ENCODE measurements at places on chromosomes 7 and 10. TPM values are rescaled to one million over a fixed set of nuclear protein-coding genes. Genes with fewer than 3 reads are reported as not detected.

Gene TBX20
- total RNA-seq: not detected

DNA sequence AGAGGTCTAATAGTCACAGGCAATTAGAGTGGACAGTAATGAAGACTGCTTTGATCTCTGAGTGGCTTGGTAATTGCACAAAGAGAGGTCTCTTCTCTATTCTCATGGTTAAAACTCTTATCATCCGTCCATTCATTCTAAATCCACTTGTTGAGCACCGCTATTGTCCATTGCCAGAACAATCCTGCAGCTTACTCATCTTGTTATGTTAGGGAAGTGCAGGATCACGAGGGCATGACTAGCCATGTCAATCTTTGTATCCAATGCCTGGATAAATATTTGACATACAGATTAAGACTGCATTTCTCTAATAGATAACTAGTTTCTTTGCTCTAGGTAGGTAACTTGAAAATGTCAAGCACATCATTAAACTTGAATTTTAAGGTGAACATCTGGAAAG, 14.9 kb downstream of the SFTPD start:
- H3K4me1 ChIP-seq: peaks cover 28% of the 10 kb centered on the region
- H3K27me3 ChIP-seq: peaks cover 11% of the 10 kb centered on the region
- no peaks in the 10 kb centered on the region for H3K36me3 ChIP-seq
- H3K4me3 ChIP-seq: no peak overlapping the region
- peak overlapping the region; percentile 58 for H3K27ac ChIP-seq
- DNase-seq: peak; percentile 86

- DNase-seq: no peak
- H3K27me3 ChIP-seq: no peaks in the 10 kb centered on the region
- no peak overlapping the region for H3K4me3 ChIP-seq
- no peaks in the 10 kb centered on the region for H3K36me3 ChIP-seq
- H3K4me1 ChIP-seq: no peaks in the 10 kb centered on the region
Observed at GRCh38 chr7:8390262-8390626, 43.2 kb upstream of the NXPH1 start.

GRCh38 chr10:19941206-19941880, 125.1 kb downstream of the PLXDC2 start:
- H3K4me1 ChIP-seq: no peaks in the 10 kb centered on the region
- no peak overlapping the region for H3K4me3 ChIP-seq
- H3K36me3 ChIP-seq: no peaks in the 10 kb centered on the region
- no peaks in the 10 kb centered on the region for H3K27me3 ChIP-seq

Gene ADARB2
- not detected for total RNA-seq

GRCh38 chr10:124629415-124629814, 114.8 kb downstream of the FAM53B start:
- no peak for DNase-seq
- no peaks in the 10 kb centered on the region for H3K36me3 ChIP-seq
- no peaks in the 10 kb centered on the region for H3K27me3 ChIP-seq
- H3K4me1 ChIP-seq: peaks cover 2% of the 10 kb centered on the region
- H3K4me3 ChIP-seq: no peak overlapping the region

Gene STEAP1
- total RNA-seq: 42.7 TPM

Gene CRYGN
- not detected for total RNA-seq

Gene FOXI2
- total RNA-seq: not detected

- no peak overlapping the region for H3K4me3 ChIP-seq
- H3K27ac ChIP-seq: no peak overlapping the region
- peaks cover 2% of the 10 kb centered on the region for H3K4me1 ChIP-seq
- no peaks in the 10 kb centered on the region for H3K27me3 ChIP-seq
- no peak for DNase-seq
Observed at GRCh38 chr7:111429781-111430180, 132.5 kb downstream of the IMMP2L start.

- no peaks in the 10 kb centered on the region for H3K4me1 ChIP-seq
- H3K27me3 ChIP-seq: no peaks in the 10 kb centered on the region
- no peak overlapping the region for H3K4me3 ChIP-seq
- no peak overlapping the region for H3K27ac ChIP-seq
Observed at GRCh38 chr7:142345811-142346210, 88.0 kb upstream of the PRSS58 start.

DNA sequence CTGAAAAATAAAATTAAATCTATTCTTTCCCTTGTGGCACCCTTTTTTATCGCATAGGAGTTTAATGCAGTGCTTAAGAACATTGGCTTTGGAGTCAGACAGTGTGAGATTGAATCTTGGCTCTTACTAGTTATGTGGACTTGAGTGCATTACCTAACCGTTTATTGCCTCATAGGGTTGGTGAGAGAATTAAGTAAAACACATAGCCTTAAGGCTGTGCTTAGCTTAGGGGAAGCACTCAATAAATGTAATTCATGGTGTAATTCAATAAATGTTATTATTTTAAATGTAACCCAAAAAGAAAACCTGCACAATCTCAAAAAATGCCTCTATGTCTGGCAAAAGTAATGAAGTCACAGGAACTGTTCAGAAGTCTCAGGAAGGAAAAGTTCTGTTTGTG, 2.7 kb downstream of the STK17A start:
- peak; percentile 67 for DNase-seq
- peaks cover 34% of the 10 kb centered on the region for H3K4me1 ChIP-seq

DNA sequence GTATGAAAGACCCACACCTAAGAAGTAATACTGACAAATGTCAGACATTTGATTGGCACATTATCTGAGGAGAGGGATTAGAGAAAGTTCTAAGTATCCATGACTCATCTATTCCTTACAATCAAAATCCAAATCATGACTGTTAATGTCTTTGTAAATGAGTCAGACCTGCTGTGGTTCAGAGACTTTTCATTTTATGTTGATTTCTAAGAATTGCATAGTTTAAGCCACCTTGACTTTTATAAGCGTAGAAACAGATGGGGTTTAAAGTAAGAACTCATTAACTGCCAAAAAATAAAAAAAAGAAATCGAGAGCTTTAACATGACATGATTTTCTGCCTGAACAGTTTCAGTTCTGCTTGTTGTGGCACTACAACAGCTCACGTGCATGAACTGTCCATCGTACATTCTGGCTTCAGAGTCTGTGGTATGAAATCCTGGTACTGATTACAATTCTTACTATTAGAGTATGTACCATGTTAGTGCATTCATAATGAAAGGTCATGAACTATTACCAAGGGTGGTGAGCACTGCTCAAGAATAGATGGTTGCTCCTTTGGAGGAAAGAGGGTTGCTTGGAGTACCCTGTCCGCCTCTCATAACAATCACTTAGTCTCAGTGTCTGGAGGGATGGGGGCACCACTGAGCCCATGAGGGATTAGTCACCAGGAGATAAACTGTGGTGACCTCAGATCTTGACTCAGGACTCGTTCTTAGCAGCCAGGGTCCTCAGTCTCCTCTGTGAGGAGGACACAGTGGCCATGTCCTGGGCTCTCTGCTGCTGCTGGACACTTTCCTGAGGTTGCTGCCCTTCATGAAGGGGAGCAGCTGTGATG, 42.2 kb downstream of the ACSM6 start:
- peak overlapping the region; percentile 56 for H3K27ac ChIP-seq
- H3K4me1 ChIP-seq: peaks cover 12% of the 10 kb centered on the region
- no peak overlapping the region for H3K4me3 ChIP-seq

DNA sequence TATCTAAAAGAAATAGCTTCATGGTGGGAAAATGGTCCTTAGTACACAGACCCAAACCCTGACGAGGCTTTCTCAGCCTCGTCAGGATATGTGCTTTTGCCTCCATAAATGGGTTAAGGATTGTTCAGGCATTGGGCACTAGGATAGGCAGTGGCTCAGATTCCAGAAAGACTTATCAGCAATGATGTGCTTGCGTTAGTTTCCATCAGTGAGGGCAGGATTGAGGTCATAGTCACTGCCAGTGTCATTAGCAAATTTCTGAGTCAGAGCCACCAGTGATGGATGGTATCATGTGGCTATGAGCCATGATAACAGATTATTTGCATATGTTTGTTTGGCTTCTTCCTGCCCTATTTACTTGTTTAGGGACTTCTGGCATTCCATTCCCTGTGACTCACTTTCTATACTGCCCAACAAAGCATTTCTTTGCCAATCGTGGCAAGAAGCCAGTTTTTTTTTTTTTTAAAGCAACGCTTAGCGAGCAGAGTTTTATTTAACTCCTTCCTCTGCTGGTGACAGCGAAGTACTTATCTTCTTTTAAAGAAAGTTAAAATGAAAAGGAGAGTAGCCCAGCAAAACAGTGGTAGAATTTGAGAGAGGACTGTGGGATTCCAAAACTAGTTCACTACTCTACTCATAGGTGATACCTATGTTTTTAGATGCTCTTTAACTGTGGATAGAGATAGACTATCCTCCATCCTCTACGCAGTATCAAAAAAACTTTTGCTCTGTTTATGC, 44.4 kb downstream of the MYPN start:
- no peak overlapping the region for H3K4me3 ChIP-seq
- no peaks in the 10 kb centered on the region for H3K27me3 ChIP-seq
- peak overlapping the region; percentile 79 for H3K27ac ChIP-seq
- DNase-seq: peak; percentile 94
- no peaks in the 10 kb centered on the region for H3K36me3 ChIP-seq

DNA sequence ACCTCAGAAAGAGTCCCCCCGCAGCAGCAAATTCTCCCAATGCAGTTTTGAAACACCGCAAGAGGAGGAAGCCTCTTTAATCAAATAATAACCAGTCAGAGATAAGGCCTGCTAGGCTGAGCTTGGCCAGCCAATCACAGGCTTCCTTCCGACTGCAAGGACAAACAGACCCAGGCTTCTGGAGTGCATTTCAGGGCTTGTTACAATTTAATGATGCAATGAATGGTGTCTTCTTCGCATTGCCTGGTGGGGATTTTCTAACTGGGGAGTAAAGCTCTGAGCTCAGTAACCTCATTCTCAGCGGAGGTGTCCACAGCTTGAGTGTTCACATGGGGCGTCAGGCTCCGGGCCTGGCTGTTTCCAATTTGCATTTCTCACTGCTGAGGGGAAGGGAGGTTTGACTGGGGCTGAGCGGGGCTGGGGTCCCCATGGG, 31.8 kb upstream of the GPAM start:
- no peak overlapping the region for H3K27ac ChIP-seq
- no peak for DNase-seq
- no peak overlapping the region for H3K4me3 ChIP-seq
- no peaks in the 10 kb centered on the region for H3K27me3 ChIP-seq
- H3K36me3 ChIP-seq: no peaks in the 10 kb centered on the region

- DNase-seq: no peak
- no peak overlapping the region for H3K27ac ChIP-seq
- peaks cover 98% of the 10 kb centered on the region for H3K27me3 ChIP-seq
- no peaks in the 10 kb centered on the region for H3K4me1 ChIP-seq
Observed at GRCh38 chr10:99531026-99531695, 1.6 kb upstream of the NKX2-3 start.

Gene ACTL6B
- not detected for total RNA-seq

Data from endothelial cell of umbilical vein (primary cell).